ENCODE measurements at places on chromosomes 16 and 17.

- DNase-seq, result no peak
Observed at GRCh38 chr16:12054868-12055267, 78.3 kb downstream of the SNX29 start.

GRCh38 chr16:10972819-10973464, 28.6 kb downstream of the CLEC16A start:
- no peak for DNase-seq

DNA sequence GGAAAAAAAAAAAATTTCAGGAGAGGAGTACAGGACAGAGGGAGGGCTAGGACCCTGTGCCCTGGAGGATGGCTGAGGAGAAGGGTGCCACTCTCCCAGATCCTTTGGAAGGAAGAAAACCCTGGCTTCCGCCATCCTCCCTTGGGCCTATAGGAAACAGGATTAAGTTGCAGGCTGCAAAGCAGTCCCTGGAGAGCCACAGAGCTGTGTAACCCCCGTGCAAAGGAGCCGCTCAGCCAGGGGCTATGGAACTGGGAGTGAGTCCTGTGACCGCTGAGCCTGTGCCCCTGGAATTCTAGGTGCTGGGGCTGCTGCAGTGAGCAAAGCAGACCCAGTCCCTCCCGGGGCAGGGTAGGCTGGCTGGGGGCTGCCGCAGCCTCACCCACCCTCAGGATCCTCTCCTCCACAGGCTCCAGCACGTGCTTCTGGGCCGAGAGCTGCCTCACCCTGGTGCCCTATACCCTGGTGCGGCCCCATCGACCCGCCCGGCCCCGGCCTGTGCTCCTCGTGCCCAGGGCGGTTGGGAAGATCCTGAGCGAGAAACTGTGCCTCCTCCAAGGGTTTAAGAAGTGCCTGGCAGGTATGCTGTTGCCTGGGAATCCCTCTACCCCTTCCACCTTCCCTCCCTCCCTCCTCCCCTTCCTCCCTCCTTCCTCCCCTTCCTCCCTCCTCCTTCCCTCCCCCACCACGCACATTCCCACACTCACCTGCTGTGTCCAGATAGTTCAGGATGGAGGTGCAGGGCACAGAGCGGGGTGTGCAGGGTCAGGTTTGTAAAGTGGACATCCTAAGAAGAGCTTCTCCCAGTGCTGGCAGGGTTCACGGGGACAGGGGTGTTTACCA, 15.3 kb downstream of the SGSH start:
- no peak for DNase-seq

- no peak for DNase-seq
Observed at GRCh38 chr17:71828182-71828596, 292.6 kb upstream of the SOX9 start.

GRCh38 chr17:67725807-67726206, 8.1 kb downstream of the NOL11 start:
- no peak for DNase-seq

- DNase-seq, result no peak
Observed at GRCh38 chr17:43330876-43331639, 67.7 kb upstream of the ARL4D start.
